ENCODE measurements at places on chromosomes 6 and 20.

GRCh38 chr20:18971574-18971973, 158.0 kb downstream of the SCP2D1 start:
- DNase-seq, result no peak

- DNase-seq, result no peak
These were observed 217.7 kb upstream of the RIN2 start for GRCh38 chr20:19540392-19540791.

- DNase-seq, result no peak
These were observed 12.3 kb downstream of the MAP3K7 start for GRCh38 chr6:90574610-90575009.

- no peak for DNase-seq
These were observed 715.6 kb downstream of the QKI start for GRCh38 chr6:164130151-164130550.

DNA sequence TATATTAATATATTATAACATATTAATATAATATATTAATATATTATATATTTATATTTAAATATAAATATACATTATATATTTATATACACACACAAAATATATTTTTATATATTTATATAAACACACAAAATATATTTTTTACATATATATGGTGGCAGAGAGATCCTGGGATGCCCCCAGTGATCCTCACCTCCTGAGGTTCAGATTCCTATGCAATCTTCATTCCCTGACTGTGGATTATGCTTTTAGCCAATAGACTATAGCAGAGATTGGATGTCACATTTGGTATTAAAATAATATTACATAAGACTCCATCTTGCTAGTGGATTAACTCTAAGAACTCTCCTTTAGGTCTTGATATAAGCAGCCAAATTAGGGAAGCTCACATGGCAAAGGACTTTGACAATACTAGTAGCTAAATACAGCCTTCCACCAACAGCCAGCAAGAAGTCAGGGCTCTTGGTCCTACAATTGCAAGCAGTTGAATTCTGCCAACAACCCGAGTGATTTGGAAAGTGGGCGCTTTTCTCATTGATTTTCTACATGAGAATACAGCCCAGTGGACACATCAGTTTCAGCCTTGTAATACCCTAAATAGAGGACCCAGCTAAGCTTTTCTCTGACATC, 681.0 kb downstream of the C6orf118 start:
- DNase-seq, result no peak

- no peak for DNase-seq
These were observed 305.0 kb upstream of the POU3F2 start for GRCh38 chr6:98529364-98529763.

GRCh38 chr20:23727016-23727415, 23.7 kb downstream of the CST1 start:
- DNase-seq, result no peak

DNA sequence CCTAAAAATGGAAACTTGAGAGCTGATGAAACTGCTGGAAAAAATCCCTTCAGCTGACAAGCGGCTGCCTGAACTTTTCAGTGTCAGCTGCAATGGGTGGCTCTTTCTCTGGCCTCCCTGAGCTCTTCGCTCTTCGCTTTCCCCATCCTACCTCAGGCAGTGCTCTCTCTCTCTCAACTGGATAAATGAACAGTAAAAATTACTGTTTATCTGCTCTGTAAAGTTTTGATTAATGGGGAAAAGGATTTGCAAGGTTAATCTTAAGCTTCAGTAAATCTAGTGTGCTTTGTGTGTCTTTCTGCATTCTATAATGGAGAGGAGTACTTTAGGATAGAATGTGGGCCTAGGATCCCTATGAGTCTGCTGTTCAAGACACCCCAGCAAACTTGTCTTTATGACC, 35.1 kb downstream of the TMEM14A start:
- DNase-seq, result no peak

DNA sequence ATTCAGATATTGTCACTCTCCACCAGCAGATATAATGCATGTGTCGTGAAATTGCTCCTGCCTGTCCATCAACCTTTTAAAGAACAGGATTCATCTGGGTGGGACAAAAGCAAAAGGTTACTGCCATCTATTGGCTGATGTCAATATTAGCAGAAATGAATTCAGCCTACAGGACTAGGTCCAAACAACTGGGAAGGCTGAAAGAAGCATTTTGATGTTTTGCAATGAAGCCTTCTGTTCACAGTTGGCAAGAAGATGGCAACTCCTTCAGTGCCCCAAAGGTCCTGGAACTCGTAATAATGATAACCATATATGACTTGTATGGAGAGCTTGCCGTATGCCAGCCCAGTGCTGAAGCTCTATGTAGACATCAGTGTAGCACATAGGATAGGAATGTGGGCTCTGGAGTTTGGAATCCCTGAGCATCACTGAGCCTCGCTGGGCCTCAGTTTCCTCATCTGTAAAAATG, 7.5 kb downstream of the BCAS1 start:
- DNase-seq, result peak; percentile 56

DNA sequence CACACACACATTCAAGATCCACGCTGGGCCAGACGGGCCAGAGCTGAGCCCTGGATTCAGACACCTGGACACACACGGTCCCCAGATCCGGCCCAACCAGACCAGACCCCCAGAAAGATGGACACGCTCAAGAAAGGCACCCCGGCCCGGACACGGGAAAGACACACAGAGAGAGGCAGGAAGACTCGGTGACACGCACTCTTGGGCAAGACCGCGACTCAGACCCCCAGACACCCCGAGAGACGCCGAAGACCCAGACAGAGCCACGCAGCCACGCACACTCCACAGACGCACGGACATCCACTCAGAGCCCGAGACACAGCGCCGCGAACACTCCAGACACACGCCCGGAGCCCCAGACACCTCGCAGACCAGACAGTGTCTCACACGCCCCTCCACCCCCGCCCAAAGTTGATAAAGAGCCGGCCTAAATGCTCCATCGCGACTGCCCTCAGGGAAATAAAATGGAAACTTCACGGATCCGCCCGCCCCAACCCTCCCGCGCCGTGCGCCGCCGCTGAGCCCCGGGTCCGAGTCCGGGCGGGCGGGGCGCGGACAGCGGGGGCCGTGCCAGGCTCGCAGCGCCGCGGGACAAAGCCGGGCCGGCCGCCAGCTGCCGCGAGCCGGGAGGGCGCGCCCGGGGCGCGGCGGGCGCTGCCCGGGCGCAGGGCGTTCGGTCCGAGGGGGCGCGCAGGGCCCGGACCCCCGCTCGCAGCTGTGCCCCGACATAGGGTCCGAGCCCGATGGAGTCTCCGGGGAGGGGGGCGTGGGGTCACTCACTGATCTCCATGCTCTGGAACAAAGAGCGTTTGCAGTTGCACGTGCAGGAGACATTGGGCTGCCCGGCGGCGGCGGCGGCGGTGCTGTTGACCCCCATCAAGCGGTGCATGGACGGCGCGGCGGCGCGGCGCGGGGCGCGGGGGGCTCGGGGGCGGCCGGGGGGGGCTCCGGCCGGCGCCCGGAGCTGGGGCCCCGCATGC, 831 bp downstream of the PMEPA1 start:
- DNase-seq, result no peak

- no peak for DNase-seq
These were observed 8.6 kb downstream of the TPX2 start for GRCh38 chr20:31747640-31748039.

- no peak for DNase-seq
These were observed 3.2 kb upstream of the SEC23B start for GRCh38 chr20:18504479-18505060.

DNA sequence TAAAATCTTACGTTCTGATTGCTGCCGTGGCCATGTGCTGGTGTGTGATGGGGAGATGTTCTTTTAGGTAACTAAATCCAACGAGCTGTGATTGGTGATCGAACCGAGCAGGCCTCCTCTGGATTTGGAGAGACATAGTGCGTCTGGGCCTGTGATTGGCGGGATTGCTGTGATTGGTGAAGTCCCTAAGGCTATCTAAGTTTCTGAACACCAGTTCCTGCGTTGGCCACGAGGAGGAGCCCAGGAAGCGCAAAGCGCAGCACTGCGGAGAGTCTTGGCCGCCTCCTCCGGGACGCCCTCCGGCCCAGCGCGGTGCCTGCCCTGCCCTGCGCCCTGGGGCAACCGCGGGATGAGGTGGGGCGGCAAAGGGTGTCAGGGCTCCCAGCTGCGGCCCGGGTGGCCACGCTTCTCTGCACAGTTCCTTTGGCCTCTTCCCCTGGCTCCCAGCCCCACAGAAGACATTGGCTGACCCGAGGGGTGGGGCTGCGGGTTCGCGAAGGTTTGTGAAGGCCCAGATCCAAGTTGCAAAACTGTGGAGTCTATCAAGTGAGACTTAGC, 33.0 kb downstream of the HNF4A start:
- DNase-seq, result peak; percentile 88

DNA sequence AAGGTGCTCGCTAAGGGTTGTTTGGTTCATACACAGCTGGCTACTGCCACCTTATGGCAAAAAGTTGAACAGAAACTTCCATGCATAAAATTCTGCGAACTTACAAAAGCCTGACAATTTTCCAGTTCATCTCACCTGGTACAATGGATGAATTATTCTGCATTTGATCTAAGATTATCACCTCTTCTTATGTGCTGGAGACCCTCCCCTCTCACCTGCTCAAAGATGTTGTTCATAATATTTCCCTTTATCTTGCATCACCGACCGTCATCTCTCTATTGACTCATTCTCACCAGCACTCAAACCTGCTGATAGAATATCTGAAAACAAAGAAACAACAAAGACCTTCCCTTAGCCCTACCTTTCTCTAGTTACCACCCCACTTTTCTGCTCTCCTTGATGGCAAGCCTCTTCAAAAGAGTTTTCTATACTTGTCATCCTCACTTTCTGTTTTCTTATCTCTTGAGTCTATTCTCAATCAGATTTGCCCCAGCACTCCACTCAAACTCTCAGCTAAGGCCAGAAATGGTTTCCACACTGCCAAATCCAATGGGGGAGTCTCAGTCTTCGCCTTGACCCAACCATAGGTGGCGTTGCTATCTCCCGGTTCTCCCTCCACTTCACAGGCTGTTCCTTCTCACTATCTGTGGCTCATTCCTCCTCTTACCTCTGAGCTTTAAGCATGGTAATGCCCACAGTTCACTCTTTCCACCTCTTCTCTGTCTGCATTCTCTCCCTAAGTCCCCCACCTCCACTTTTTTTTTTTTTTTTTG, 25.8 kb downstream of the SNRNP48 start:
- peak; percentile 70 for DNase-seq

GRCh38 chr6:128017288-128017687, 116.4 kb upstream of the THEMIS start:
- no peak for DNase-seq

DNA sequence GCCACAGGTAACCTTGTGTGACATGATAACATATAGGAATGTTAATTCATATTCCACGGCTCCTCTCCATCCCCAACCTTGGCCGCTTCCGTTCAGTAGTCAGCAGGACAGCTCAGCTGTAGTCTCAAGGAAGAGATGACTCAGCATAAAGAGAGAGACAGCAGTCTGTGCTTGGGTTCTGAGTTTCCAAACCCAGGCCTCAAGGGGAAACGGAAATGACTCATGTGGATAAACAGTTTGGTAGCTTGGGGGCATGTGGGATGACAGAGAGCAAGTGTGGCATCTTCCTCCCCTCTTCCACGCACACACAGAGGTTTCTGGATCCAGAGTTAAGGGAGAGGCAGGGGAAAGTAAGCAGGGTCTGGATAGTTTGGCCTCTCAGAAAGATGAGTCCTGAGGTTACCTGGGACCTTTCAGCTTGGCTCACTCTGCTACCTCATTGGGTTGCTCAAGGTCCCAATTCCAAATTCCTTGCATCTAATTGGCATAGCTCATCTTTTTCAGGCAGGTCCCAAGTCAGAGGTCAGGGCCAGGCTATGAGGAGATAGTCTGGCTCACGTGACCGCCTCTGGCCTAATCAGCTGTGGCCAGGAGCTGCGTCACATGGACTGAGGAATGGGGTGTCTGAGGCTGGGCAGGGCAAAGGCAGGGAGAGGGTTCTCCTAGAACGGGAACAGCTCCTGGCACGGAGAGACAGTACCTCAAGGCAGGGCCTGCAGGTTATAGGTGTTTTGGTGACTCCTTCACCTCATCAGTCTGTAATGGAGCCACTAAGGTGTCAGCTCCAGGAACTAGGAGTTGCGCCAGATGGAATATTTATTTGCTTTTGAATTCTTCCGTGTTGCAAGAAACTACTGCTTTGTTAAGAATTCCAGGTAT, 36.5 kb upstream of the MLN start:
- DNase-seq, result peak; percentile 76

- DNase-seq, result no peak
These were observed 60.6 kb downstream of the TOX2 start for GRCh38 chr20:43975096-43975768.

DNA sequence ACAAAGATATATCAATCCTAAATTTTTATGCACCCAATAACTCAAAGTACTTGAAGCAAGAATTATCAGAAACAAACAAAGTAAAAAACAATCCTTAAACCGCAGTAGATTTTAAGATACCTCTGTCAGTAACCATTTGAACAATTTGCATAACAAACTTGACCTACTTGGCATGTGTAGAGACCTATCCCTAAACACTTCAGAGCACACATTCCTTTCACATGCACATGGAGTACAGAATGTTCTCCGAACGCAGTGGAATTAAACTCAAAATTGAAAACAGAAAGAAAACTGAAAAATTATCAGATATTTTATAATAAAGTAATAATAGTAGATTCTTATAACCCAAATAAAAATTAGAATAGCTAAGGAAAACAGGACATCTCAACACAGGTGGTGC, 162.6 kb upstream of the THBS2 start:
- DNase-seq, result no peak

GRCh38 chr6:10416863-10417641, 2.2 kb upstream of the TFAP2A start:
- DNase-seq, result no peak

DNA sequence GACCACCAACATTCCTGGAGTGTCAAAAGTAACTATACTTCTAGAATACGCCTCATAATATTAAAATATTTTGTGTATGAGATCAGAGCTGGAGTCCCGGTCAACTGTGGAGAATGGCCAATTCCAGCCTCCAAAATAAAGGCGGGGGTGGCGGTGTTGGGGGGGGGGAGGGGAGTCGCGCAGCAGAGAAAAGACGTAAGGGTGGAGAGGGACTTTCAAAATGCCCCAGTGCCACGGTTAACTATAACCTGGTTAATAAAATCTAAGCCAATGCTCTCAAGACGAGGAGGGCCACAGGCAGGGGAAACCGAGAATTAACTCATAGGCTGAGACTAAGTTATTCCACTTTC, 1.3 kb downstream of the NUP153 start:
- peak; percentile 70 for DNase-seq

DNA sequence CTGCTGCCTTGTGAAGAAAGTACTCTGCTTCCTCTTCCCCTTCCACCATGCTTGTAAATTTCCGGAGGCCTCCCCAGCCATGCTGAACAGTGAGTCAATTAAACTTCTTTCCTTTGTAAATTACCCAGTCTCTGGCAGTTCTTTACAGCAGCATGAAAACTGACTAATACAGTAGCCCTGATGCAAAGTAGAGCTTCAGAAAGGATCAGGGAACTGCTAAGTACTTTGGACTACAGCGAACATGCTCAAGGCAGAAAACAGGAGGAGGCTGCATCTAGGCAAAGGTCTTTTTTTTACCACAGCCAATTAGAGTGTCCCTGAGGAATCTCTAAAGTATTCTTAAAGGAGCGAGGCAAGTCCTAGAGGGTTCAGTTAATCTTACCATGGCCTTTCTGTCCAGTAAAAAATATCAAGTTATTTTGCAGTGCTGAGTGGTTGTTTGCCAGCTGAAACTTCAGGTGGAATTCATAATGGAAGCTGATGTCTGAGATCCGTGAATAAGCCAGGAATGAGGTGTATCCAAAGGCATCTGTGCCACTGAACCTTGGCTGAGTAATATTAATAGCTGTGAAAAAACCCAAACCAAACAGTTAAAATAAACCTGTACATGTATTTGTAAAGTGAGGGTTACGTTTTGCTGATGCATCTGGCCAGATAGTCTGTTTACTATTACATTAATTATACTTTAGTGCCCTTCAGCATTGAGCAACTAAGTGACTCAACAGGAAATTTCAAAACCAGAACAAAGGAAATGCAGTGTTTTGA, 170.4 kb downstream of the PHF3 start:
- DNase-seq, result no peak

Measured in hematopoietic multipotent progenitor cell treated with erythropoietin and hydrocortisone succinate and interleukin-3 and kit ligand, for 17 days (in vitro differentiated cells).